ENCODE measurements at places on chromosomes 3 and 15.
A peak's percentile ranks its signal among the peaks of the same experiment; 100 is the strongest.

GRCh38 chr3:140931016-140931454 lies 10.6 kb upstream of the SLC25A36 start:
- no peak for DNase-seq

DNA sequence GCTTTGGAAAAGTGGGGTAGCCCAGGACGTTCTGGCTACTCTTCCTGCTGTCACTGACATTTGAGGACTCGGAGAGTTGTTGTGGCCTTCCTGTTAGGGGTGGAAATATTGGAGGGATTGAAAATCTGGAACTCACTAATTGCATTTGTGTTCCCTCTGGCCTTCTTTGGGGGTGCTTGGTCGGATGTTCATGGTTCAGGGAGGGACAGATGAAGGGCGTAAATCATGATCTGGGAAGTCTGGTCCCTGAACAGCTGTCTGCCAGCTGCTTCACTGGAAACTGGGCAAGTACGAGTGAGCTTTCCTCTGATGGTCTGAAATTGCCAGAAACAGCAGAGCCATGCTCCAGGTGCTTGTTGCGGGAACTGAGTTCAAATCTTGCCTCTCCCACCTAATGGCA lies 327.8 kb upstream of the C2CD4B start:
- no peak for DNase-seq

DNA sequence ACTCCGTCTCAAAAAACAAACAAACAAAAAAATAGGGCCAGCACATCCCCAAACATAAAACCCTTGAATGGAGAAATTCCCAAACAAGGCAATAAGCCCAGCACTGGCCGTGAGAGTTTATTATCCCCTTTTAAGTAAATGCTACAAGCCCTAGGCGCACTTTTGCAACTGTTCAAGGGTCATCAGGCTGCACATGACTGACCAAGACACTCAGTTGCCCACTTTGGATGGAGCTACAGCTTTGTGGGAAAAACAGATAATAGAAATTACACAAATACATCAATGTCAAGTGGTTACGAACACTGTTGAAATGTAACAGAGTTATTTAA lies 33.7 kb upstream of the ZNF445 start:
- no peak for DNase-seq

- DNase-seq, result no peak
Measured at GRCh38 chr3:115830764-115831395, 207.6 kb downstream of the GAP43 start.

- peak; percentile 28 for DNase-seq
Measured at GRCh38 chr3:161851941-161852566, 355.4 kb downstream of the OTOL1 start.

- DNase-seq, result no peak
Measured at GRCh38 chr3:76646921-76647562, 392.9 kb upstream of the ROBO2 start.

GRCh38 chr3:31676556-31676955 lies 143.8 kb downstream of the STT3B start:
- no peak for DNase-seq

DNA sequence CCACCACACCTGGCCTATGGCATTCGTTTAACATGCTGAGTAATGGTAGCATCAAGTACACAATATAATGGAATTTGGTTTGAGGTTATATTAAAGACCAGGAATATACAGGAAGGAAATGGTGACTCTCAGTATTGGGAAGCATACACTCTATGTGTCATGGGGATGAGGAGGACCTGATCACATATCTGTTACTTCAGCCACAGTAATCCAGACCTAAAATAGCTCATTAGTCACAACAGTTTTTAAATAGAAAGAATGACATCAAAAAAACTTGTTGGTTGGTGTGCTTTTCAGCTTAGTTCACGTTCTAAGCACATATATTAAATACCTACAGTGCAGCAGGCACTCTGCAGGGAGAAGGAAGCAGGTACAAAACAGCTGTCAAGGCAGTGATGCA lies 52.5 kb upstream of the ATP2C1 start:
- no peak for DNase-seq

GRCh38 chr3:5791558-5791957 lies 604.1 kb downstream of the EDEM1 start:
- DNase-seq, result no peak

GRCh38 chr15:80878242-80878866 lies 99.2 kb downstream of the CEMIP start:
- peak; percentile 21 for DNase-seq

- no peak for DNase-seq
Measured at GRCh38 chr3:168803536-168803935, 707.8 kb upstream of the GOLIM4 start.

DNA sequence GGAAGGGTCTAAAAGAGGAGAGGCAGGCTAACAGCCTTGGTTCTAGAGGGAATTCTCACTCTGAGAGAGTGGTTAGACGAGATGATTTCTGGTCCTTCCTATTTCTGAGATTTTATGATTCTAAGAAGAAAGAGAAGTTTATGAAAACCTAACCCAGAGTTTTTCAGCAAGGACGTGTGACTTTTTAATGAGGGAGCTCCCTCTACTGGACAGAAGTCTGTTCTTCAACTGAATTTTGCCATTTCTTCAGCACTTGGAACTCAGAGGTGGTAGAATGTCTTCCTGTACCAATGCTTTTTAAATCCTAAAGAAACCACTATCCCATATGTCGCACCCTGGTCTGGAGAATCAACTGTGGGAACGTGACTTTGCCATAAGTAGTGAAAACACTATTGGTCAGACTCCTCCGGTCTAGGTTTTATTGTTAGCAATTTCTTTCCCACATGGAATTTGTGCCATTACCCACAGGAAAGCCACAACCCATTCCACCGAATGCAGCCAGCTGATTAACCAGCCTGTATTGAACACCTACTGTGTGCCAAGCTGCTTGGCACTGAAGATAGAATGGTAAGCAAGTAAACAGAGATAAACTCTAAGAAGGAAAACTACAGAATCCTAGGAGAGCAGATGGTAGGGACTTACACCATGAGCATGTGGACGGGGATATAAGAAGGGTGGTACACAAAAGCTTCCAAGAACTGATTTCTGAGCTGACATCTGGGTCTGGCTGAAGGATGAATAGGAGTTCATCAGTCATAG lies 199.5 kb upstream of the LMCD1 start:
- peak; percentile 53 for DNase-seq

DNA sequence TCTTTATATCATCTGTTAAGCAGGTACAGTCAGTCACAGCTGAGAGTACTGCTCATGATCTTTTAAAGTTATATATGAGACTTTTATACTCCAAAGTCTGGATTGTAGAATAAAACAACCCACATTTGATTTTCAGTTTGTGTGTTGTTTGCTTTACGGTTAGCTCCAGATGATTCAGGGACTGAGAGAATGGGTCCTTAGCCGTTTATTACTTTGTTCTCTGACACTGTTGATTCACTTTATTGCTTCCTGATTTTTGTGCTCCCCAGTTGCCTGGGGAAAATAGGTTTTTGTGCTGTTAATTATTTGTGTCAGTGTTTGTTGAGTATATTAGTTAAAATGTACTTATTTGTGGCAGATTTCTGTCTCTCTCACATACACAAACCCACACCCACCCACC lies 8.6 kb upstream of the EBLN2 start:
- no peak for DNase-seq

GRCh38 chr3:125350597-125350996 lies 24.5 kb downstream of the ZNF148 start:
- DNase-seq, result no peak

GRCh38 chr3:35439663-35440062 lies 199.7 kb upstream of the ARPP21 start:
- DNase-seq, result no peak

Data from midbrain (tissue), 1 donor.